Kidney (tissue), 22 donors: ENCODE measurements at places on chromosomes 2 and 18.
A peak's percentile ranks its signal among the peaks of the same experiment; 100 is the strongest.

- peak; percentile 68 for DNase-seq
Observed at GRCh38 chr2:42101206-42102023, 53.6 kb downstream of the PKDCC start.

GRCh38 chr2:223093436-223094241 lies 41.6 kb downstream of the KCNE4 start:
- DNase-seq: no peak

DNA sequence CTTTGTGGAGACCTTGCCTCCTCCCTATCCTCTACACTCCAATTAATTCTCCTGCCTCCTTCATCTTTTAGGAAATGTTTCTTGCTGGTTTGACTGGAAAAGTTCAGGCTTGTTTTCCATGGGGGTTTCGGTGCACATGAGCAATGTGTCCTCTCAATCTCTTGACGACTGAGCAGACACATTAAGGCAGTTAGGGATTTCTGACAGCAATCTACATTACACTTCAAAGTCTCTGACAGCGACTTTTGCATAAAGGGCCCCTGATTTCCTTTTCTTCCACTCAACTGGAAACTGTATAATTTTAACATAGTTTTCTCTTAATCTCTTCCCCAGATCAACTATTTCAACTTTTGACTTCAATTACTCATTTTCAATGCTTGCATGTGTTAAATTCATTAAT lies 394.0 kb downstream of the MEIS1 start:
- DNase-seq: no peak

- DNase-seq: peak; percentile 43
Observed at GRCh38 chr2:14903709-14904374, 271.3 kb downstream of the LRATD1 start.

- DNase-seq: peak; percentile 77
Observed at GRCh38 chr18:75204732-75205513, 4.0 kb downstream of the PTGR3 start.

GRCh38 chr2:152406119-152406835 lies 71.3 kb downstream of the FMNL2 start:
- no peak for DNase-seq
